ENCODE measurements at places on chromosomes 1 and 21.

GRCh38 chr1:21822349-21822748, 10.3 kb downstream of the LDLRAD2 start:
- no peak for DNase-seq

DNA sequence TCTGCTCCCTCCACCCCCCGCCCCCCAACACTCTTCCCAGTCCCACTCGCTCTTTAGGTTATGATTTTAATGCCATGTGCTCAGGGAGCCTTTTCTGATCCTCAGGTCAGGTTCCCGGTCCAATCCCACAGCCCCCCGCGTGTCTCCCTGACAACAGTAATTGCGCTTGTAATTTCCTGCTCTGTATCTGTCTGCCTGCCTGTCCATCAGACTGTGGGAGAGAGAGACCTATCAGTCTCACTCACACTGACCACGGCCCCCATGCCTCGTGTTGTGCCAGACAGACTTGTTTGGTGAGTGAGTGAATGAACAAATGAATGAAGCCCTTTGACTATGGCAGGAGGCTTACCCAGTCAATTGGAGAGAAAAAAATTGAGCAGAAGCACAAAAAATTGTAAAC, 50.8 kb upstream of the ECE1 start:
- no peak for DNase-seq

DNA sequence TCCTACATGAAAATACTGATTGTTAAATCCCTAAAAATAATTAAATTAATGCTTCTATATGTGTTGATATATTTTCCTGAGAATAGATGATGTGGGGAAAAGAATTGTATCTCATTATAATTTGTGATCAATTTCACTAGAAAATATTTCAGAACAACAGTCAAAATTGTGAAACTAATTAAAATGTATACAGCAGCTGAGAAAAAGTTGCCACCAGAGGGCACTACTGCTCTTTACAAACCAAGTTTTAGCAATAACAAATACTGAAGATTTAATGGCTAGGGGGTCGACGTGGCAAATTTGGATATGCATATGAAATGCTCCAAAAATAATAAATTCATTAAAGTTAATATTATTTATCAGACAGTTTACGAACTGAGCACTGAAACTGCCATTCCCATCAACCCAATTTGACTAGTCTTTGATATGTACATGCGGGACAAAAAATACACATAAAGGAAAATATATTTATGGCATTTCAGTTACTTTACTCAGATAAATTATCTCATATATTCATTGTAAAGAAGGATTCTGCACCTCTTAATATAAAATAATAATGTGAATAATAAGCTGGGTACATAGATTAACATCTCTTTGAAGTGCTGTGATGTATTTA, 96.3 kb upstream of the TMPRSS15 start:
- peak; percentile 10 for DNase-seq

GRCh38 chr1:229040630-229041358, 230.1 kb upstream of the RAB4A start:
- no peak for DNase-seq

DNA sequence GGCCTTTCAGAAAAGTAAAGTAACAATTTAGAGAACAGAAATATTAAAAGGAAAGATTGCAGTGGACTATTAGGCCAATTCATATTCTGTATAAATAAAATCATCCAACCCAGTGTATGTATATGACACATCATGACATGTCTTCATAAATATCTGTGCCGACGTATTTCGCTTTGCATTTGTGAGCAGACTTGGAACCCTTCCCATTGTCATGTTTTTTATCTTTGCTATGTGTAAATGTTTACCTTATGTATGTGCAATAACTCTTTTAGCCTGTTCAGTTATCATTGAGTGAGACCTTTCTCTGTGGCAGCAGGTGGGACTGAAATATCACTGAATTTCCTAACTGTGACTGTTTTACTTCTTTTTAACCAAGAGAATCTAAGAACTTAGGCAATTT, 58.0 kb upstream of the FAM3B start:
- DNase-seq = no peak

- DNase-seq = no peak
Observed at GRCh38 chr1:17307329-17307728, 668 bp upstream of the PADI4 start.

DNA sequence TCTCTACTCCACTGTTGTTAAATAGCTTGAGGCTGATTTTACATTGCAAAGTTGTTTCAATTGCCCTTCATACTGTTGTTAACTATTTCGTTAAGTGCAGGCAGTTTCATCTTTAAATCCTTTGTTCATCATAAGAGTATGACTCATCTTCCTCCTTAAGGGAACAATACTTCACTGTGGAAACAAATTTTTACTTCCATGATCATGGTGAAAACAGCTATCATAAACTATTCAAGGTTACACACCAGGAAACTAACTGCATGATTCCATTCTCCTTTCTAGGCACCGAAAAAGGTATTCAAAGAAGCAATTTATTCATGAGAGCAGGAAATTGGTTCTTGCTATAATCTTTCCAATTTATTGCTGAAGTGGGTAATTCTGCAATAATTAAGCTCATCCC, 593.2 kb downstream of the LRRIQ3 start:
- no peak for DNase-seq

GRCh38 chr1:92065042-92065441, 10.2 kb downstream of the SETSIP start:
- DNase-seq = no peak

DNA sequence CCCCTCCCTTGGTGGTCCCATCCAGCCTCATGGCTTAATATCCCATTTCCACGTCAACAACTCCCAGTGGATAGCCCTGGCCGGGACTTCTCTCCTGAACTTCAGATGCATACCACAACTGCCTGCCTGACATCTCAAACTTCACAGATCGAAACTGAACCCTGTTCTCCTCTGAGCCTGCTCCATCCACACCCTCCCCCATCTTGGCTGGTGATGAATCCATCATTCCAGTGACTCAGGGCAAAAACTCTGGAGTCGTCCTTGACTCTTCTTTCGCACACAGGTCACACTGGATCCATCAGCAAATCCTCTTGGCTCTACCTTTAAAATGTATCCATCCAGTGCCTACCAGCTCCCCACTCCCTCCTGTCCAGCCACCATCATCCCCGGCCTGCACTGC, 3.9 kb downstream of the TAS1R2 start:
- DNase-seq = no peak

DNA sequence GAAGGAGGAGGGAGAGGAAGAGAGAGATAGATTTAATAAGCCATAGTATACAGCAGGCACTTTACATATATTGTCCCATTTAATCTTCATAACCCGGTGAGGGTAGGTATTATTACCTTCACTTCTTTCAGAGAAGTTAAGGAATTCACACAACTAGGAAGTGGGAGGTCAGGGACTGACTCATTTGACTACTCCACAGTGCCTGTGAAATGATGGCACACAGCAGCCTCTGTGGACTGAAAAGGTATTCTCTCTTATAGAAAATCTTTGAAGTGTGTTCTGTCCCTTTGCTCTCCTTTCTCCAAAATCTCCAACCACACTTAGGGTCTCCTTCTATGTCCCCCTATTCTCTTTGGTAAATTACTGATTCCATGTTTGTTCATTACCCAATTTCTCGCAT, 23.9 kb downstream of the PALMD start:
- DNase-seq = no peak

DNA sequence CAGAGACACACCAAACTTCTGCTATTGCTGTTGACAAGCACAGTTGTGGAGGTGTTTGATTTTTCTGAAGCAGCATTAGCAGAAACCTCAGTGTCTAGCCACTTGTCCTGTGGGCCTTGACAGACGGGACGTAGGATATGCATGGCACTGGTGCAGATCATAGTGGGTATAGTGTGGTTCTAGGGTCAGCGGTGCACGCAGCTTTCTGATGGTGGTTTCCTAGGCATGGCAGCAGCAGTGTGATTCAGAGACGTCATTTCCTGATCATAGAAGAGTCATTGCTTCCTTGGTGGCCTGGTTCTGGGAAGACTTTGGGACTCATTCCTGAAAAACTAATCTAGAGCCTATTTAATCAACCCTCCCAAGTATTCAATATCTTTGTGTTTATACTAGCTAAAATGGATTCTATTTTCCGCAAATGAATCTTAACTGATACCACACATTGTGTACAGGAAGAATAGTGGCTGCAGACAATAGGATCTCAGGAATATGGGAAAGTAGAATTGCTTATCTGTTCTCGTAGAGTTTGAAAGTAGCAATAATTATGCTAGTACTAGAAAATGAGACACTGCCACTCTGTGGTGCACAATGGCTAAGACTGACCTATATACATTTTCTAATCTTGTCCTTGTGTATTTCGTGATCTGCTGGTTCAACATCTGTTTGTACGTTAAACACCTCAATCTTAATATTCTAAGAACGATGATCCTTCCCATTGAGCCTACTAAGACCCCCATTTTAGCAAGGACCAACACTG, 2.8 kb upstream of the USP1 start:
- DNase-seq = no peak

- DNase-seq = no peak
Observed at GRCh38 chr1:187121661-187122060, 292.9 kb downstream of the PLA2G4A start.

- no peak for DNase-seq
Observed at GRCh38 chr1:237812061-237812460, 78.7 kb downstream of the ZP4 start.

- DNase-seq = no peak
Observed at GRCh38 chr1:78996791-78997190, 9.7 kb downstream of the ADGRL4 start.

DNA sequence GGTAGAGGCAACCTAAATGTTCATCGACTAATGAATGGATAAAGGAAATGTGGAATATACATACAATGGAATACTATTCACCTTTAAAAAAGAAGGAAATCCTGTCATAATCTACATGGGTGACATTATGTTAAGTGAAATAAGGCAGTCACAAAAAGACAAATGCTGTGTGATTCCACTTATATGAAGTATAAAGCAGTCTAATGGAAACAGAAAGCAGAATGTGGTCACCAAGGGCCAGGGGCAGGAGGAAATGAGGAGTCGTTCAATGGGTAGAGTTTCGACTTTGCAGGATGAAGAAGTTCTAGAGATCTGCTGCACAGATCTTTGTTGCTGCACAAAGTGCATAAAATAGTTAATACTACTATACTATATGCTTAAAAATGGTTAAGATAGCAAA, 7.8 kb downstream of the DIPK1A start:
- peak; percentile 46 for DNase-seq

DNA sequence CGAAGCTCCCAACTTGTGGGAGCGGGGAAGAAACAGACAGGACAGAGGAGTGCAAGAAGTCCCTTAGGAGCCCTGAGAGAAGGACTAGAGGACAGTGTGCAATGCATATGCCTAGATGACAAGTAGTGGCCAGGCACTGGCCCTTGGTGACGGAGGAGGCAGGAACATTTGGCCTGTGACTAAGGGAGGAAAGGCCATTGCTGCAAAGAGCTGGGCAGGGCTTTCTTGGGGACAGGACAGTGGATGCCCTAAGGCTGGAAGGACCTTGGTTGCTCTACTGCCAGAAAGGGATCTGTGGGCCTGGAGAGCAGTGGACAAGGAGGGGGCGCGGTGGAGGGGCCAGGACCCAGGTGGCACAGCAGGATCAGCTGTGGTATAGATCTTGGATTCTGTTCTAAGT, 481.3 kb downstream of the CAMTA1 start:
- no peak for DNase-seq

DNA sequence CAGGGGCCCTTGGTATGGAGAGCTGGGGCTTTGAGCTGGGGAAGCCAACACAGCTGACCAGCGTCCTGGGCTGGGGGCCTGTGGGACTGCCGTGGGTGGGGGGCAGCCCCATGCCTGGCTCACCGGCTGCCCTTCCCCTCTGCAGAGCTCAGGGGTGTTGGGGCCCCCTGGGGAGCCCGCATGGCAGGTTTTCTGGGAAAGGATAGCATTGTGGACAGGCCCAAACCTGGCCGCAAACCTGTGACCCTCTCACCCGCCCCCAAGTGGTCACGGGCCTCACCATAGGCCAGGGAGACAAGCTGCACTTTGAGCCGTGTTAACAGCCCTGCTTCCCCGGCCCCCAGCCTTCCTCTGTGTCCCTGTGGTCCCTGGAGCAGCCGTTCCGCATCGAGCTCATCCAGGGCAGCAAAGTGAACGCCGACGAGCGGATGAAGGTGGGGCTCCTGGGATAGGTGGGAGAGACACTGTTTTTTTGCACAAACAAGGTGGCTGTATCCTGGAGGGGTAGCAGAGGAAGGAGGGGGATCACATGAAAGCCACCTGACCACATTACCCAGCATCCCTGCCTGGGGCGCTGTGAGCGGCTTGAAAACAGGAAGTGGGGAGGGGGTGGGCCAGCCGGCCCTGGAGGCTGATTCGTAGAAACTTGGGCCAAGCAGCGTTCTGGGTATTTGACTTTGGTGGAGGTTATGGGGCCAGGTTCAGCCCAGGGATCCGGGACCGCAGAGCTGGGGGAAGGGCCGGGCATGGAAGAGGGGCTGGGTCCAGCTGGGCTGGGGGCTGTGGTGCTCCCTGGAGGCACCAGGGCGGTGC, 65.9 kb downstream of the PIK3CD start:
- DNase-seq = peak; percentile 83

DNA sequence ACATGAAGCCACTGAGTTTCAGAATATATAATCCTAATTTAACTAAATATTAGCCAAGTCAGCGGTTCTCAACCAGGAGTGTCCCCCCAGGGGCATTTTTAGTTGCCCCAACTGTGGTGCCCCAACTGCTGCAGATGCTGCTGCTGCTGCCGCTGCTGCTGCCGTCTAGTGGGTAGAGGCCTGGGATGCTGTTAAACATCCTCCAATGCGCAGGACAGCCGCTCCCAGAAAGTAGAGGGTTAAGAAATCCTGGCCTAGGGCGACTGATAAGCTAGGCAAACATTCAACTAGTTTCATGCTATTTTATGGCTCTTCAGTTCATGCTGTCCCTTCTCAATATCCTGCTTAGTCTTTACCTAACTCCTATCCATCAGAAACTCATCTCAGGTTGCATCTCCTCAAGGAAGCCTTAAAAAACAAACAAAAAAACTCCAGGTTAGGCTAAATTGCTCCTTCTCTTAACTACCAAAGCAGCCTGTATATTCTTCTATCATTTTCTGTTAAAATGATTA, 9.9 kb upstream of the DCAF6 start:
- no peak for DNase-seq

- no peak for DNase-seq
Observed at GRCh38 chr21:36710729-36711048, 11.8 kb downstream of the SIM2 start.

GRCh38 chr1:155070721-155071569, 7.4 kb downstream of the EFNA4 start:
- DNase-seq = peak; percentile 79

DNA sequence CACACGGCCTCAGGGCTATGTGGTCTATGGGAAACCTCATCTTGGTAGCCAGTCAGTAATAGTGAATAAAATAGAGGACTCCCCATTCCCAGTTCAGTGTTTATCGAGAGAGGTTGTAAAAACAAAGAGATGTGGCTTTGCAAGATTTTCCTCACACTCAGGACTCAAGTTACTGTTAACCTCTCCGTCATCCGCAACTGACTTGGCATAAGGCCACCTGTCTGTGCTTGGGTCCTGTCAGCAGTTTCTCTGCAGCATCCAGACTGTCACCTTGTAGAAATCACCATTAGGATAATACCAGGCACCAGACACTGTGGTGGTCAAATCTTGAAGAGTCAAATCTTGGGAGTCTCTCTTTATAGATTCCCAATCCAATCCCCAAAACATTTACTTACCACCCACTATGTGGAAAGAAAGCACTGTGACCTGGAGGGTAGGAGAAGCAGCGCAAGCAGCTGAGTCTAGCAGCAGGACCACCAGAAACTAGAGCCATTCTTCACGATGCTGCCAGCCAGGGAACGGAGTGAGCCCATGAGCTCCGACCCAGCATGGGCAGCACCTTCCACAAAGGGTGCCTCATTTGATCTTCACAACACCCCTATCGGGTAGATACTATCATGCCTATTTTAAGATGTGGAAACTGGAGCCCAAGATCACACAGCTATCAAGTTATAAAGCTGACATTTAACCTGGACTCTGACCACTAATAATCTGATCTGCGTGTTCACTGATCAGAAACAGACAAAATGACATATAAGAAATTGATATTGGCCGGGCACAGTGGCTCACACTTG, 5.6 kb upstream of the GPR25 start:
- DNase-seq = no peak

Data from activated naive CD4-positive, alpha-beta T cell treated with Interleukin-2 at 50 U/mL for 16 hours (primary cell).